Right kidney (tissue), 9 donors: ENCODE measurements at places on chromosomes 12 and 14.

- DNase-seq = no peak
Observed at GRCh38 chr12:67633024-67633610, 15.4 kb upstream of the DYRK2 start.

- DNase-seq = no peak
Observed at GRCh38 chr14:88196925-88197324, 126.1 kb downstream of the KCNK10 start.

GRCh38 chr12:47218191-47218654 lies 138.5 kb upstream of the AMIGO2 start:
- no peak for DNase-seq

DNA sequence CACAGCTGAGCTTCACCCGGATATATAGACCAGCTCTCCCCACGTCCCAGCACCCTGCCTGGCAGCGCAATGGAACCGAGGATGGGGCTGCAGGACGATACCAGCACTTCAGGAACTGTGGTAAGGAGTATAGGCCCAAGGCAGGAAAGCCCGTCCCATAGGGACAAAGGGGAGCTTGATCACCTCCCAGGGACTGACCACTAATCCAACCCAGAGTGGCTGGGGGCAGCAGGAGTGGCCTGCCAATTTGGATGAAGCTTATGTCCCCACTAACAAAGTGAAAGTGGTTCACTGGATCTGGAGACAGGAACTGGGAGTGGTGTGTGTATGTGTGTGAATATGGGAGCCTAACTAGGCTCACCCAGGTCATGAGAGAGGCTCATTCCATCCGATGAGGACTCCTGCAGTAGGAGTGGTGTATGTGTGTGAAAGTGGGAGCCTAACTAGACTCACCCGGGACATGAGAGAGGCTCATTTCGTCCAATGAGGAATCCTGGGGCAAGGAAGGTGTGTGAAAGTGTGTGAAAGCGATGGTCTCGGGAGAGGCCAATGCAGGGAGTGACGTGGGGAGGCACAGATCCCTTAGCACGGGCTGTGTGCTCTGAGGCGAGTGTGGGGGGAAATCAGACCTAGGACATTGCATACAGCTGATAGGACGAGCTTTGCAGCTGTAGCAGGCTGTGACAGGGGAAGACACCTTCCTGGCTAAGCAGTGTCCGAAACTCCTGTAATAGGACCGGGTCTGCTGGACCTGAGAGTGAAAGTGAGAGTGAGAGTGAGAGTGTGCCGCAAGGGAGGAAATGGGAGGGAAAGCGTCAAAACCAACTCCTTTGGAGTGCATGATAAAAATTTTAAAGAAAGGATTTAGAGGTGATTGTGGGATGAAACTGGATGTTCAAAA lies 25.7 kb downstream of the KLRK1 start:
- peak; percentile 89 for DNase-seq

DNA sequence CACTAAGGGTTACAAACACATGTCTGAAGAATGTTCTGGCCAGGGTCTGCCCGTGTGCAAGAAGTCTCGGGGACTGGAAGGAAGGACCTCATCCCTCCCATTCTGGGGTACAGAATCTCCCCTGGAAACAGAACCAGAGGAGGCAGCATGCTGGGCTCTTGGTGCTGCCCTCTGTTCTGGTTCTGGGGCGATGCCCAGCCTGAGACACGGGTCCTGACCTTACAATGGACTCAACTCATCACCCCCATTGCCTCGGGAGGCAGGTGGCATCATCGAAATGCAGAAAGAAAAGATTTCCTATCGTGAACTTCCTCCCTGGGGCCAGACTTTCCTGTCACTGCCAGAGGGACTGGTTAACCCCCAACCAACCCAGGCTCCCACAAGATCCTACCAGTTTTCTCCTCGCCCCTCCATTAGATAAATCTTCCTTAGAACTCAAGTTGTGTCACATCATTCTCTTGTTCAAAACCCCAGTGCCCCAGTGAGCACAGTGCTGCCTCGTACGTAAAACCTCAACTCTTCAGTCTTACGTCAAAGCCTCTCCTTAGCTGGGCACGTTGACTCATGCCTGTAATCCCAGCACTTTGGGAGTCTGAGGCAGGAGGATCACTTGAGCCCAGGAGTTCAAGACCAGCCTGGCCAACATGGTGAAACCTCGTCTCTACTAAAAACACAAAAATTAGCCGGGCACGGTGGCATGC lies 52.1 kb downstream of the PSMA6 start:
- DNase-seq = no peak

DNA sequence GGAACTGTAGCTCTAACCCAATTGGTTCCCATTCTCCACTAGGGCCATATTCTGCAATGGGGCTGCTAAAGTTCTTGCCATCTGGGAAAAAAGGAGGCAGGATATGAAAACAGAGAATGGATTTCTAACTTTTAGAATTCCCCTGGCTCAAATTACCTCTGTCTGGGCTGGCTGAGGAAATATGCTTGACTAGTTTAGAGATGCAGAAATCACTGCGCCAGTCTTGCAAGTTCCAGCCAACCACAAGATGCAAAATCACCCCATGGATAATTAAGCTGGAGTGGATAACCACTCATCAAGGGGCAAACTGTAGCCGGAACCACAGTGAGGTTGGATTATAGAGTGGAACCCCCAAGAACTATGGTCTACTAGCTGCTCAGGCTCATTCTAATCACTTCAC lies 126.3 kb downstream of the RALGAPA1 start:
- DNase-seq = no peak

- no peak for DNase-seq
Observed at GRCh38 chr12:73112035-73112816, 840.1 kb downstream of the TRHDE start.

DNA sequence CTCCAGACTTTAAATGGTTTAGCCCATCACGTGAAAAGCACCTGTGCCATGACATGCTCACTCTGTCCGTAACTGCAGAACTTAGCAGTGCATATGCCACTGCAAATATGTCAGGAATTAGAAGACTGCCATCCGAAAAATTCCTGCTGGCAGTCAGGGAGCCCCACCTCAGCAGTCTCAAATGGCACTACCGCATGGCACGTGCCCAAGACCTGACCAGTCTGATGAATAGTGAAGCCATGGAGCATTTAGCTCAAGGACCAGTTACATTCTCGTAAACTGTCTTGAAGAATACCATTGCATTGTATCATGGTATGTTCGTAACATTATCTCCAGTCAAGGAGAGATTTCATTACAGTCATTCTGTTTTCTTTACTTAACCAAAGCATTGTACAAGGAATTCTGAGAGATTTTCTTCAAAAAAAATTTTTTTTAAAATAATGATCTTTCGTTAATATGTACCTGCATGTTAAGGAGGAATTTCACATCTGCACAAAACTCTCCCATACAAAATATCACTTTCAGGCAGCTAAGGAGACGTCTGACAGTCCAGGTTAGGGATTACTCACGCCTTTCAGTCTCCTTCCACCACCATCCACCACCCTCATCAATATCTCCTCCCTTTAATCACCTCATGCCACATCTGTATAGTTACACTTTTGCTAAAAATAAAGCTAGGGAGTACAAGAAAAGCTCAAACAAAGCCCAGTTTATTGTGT lies 138.5 kb downstream of the ANO2 start:
- DNase-seq = no peak

GRCh38 chr14:93548102-93548843 lies 117.5 kb downstream of the UNC79 start:
- DNase-seq = no peak

- DNase-seq = no peak
Observed at GRCh38 chr14:55536204-55536708, 43.8 kb upstream of the KTN1 start.

DNA sequence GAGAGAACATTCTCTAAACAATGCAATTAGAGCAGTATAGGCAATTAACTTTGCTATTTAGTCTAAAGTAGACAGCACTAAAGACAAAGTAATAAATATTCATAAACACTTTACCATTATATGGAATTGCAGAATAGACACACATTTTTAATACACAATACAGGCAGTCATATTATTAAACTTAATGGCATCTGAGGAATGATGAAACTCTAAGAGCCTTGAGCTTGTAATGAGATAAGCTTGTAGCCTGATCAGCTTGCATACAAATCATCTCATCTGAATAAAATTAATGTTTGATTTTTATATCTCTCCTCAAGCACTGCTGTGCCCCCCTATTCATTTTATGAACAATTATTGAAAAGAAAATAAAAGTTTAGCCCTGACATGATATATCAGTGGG lies 107.6 kb downstream of the MGAT4C start:
- DNase-seq = no peak

DNA sequence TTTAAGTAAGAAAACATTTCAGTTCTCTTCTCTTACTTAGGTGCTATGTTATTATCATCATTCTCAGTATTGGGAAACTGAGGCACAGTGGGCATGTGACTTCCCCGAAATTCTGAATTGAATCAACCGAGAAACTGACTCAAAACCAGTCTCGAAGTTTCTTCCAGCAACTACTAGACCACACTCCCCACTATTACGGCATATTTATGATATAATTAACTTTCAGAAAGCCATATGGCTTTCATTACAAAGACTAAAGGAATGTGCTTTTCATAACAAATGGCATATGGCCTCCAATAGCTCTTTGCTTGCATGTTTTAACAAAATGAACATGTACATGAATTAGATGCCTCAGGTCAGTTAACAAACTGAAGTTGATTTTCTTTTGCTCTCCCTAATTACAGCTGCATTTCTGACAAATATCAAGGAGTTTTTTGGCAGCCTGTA lies 182.9 kb upstream of the SLC38A2 start:
- DNase-seq = no peak

GRCh38 chr12:28777603-28778365 lies 371.3 kb upstream of the FAR2 start:
- DNase-seq = no peak

DNA sequence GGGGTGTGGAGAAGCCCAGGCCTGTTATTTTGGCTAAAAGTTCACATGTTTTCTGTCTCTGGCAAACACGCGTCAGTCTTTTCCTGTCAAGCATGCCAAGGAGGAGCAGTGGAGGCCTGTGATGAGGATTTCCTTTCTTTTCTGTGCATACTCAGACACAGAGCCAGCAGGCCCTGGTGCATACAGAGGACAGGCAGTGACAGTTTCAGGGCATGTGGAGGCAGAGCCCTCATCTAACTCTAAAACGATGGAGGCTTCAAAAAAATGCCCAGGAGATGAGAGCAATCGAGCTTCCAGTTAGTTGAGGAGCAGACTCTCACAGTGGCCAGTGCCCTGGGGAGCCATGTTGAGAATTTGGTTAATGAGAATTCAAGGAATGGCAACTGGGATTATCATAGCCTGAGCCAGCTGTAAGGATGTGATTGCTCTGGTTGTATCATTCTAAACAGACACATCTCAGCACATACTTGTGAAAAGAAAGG lies 66.5 kb downstream of the TRAFD1 start:
- no peak for DNase-seq

DNA sequence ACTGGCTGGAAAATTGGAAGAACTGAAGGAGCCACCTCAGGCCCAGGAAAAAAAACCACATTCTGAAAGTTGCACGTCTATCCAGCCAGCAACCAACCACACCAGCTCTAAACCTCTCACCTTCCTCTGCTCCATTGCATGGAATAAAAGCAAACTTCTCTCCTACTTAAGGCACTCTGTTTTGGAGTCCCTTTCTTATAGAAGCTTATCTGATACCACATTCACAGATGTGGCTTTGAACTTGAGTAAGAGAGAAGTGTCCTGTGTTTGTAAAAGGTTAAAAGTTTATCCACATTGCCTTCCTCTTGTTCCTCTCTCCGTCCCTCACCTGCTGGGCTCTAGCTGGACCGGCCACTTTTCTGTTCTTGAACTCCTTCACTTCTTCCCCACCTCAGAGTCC lies 99.6 kb upstream of the PLXNC1 start:
- DNase-seq = no peak

- DNase-seq = no peak
Observed at GRCh38 chr12:51028126-51028812, 2.1 kb upstream of the SLC11A2 start.

- no peak for DNase-seq
Observed at GRCh38 chr14:25009891-25010290, 40.1 kb downstream of the STXBP6 start.

DNA sequence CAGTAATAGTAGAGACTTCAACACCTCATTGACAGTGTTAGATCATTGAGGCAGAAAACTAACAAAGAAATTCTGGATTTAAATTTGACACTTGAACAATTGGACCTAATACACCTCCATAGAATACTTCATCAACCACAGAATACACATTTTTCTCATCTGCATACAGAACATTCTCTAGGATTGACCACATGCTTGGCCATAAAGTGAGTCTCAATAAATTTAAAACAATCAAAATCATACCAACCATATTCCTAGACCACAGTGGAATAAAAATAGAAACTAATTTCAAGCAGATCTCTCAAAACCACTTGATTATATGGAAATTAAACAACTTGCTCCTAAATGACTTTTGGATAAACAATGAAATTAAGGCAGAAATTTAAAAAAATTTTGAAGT lies 82.3 kb downstream of the SLC38A4 start:
- DNase-seq = no peak

- no peak for DNase-seq
Observed at GRCh38 chr14:106556665-106557289, 1030.4 kb downstream of the TMEM121 start.

- DNase-seq = no peak
Observed at GRCh38 chr12:67517181-67517887, 131.2 kb upstream of the DYRK2 start.

DNA sequence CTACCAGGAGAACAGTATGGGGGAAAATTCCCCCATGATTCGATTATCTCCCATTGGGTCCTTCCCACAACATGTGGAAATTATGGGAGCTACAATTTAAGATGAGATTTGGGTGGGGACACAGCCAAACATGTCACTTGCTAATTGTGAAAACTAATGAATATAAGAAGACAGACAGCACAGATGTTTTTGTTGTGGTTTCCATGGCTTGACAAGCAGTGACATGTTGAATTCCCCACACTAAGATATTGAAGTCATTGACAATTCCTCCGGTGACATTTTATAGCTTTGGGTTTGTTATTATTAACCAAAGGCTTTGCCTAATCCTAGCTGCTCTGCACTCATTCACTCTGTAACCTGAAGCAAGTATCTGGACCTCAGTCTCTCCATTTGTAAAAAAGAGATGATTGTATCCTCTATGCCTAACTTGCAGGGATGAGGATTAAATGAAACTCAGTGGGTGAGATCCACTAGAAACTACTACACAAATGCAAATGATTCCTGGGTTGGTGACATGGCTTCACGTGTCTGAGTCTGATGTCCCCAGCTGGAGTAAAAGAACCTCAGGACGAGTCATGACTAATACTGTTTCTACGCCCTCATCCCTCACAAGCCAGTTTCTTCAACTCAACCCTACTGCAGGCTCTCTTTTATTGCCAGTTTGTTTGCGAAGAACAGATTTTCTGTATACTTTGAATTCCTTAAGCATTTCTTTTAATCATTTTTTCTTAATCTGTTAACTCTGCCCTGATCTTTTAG lies 71.6 kb downstream of the ASCL1 start:
- DNase-seq = no peak

GRCh38 chr12:43127886-43128549 lies 424.0 kb downstream of the ADAMTS20 start:
- no peak for DNase-seq

GRCh38 chr12:80401191-80401590 lies 42.8 kb upstream of the PTPRQ start:
- DNase-seq = no peak
